Foreskin fibroblast (primary cell): ENCODE measurements at places on chromosomes 7 and 10.

- no peak for DNase-seq
These were observed 12.5 kb downstream of the NPVF start for GRCh38 chr7:25215694-25216335.

DNA sequence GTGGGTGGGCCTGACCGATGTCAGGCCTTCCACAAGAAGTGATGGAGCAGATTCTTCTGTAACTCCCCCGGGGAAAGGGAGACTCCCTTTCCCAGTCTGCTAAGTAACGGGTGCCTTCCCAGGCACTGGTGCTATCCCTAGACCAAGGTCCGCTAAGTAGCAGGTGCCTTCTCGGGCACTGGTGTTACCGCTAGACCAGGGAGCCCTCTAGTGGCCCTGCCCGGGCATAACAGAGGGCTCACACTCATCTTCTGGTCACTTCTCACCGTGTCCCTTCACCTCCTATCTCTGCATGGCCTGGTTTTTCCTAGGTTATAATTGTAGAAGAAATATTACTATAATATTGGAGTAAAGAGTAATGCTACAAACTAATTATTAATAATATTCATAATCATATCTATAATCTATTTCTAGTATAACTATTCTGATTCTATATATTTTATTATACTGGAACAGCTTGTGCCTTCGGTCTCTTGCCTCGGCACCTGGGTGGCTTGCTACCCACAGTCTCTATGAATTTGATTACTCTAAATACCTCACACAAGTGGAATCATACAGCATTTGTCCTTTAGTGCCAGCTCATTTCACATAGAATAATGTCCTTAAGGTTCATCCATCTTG, 1378.7 kb downstream of the XPNPEP1 start:
- peak; percentile 79 for DNase-seq

DNA sequence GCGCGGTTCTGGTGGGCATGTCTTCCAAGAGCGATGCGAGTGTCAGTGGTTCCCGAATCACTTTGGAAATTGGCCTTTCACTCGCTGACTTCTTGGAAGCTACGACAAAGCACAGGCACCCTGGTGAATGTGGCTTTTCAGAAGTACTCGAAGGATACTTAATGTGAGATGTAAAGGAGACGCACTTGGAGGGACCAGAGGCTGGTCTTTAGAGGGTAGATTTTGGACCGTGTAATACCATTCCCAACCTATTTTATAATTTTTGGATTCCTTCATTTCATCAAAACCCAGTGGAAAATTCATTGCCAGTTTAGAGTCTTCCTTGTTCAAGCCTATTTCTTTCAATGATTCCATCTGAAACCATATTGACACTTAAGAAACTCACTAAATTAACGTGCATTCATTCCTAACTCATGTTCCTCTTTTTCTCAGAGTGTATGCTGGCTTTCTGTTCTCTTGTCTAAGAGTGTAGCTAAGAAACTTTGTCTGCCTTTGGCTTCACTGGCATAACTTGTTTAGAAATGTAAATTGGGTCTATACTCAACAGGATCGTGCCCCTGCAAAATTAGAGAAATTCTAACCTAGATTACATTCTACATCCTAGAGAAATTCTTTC, 645 bp upstream of the COPG2 start:
- DNase-seq, result no peak

- DNase-seq, result no peak
These were observed 25.0 kb downstream of the ZPBP start for GRCh38 chr7:50068026-50068425.

GRCh38 chr10:113384181-113384580, 168.7 kb upstream of the HABP2 start:
- DNase-seq, result peak; percentile 14

DNA sequence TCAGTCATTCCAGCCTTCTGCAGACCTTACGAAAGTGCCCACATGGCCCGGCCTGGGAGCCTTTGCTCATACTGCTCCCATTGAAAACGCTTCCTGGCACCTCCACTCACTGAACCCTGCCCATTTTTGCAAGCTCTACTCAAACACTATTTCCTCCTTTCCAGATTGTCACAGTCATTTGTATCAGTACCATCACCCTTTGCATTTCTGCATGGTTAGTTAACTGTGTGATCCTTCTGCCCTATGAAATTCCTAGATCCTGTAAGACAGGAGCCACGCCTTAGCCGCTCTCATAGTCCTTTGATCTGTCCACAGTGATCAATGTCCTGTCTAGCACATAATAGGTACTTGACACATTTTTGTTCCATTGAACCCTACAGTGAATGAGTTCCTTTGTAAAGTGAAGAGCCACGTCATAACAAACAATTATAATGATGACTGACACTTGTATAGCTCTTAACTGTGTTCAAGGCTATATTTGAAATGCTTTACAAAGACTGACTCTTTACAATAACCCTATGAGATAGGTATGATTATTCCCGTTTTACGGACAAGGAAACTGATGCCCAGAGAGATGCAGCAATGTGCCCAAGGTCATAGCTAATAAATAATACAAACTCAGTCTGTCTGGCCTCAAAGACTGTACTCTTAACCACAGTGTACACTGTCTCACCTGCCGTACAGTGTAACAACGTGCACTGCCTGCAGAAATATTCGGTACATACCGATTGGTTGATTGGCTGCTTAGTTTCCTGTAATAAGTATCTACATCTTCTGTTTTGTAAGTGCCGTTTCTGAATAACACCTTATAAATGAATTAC, 16.6 kb upstream of the ITIH2 start:
- no peak for DNase-seq

DNA sequence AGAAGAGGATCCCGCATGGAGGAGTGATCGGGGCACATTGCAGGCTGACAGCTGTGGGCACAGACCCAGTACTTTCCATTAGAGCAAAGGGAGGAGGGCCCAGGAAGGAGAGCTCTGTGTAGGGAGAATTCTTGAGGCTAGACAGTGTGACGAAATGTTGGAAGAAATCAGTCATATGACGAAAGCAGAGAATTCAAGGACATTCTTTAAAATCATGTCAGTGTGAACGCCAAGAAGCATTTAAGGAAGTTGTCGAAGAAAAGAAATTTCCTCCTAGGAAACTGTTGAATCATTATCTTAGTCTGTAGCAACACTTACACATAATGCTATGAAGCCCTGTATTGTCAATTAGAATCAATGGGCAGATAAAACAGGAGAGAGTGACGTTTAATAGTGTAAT, 191.3 kb upstream of the ADARB2 start:
- DNase-seq, result no peak

DNA sequence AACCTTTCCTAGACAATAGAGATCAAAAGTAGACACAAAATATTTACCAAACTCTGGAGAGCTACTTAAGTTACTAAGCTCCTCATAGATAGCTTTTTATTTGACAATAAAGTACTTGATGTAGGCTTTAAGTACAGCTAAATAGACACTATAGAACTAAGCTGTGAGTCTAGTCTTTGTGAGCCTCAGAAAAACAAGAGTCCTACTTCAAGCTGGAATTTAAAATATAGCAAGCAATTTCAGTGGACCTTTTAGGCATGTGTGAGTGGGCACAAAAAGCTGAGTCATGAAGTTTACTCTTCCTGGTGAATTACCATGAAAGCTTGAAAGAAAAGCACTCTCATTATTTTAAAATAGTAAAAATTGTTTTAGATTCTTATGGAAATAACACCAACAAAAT, 76.1 kb downstream of the ADD3 start:
- peak; percentile 42 for DNase-seq

DNA sequence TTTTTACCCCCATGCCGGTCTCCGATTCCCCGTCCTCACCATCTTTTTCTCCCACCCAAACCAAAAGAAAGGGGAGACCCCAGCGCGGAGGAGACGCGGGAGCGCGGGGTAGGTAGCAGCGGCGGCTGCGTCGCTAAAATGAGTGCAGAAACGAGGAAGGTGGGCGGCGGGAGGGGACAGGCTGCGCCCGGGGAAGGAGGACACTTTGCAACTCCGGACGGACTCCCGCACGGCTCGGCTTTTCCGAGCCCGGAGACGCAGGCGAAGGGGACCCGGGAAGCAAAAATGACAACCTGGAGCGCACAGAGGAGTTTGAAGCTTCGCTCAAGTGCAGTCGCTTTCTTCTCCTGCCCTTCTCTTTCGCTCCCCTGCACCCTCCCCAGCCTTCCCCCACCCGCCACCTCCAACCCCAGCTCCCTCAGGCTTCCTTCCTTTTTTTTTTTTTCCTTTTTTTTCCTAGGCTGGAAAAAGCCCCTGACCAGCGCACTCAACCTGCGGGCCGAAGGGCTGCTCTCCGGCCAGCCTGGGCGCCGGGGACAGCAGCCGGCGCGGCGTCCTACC, 453 bp downstream of the SFMBT2 start:
- DNase-seq, result peak; percentile 45

DNA sequence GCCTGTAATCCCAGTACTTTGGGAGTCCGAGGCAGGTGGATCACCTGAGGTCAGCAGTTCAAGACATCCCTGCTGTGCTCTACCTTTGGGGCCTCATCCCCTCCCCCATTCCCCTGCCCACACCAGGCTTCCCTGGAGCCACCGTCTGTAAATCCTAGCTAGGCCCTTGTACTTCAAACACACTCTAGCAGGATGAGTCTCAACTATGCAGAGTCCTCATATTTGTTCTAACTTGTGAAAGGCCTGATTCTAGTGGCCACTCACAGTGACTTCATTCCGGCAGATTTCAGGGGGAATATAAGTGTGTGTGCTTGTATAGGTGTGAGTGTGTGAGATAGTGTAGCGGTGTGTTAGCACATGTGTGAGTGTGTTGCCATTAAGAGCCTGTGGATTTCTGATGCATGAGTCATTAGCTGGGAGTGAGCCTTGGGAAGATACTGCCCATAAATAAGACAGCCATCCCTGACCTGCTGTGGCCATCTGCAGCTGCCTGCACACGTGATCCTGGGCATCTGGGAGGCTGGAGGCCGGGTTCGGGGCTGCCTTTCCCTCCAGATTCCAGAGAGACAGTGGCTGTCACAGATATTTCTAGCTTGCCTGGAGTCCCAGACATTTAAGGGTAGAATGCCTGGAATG, 1.7 kb upstream of the NEURL1 start:
- DNase-seq, result peak; percentile 91

DNA sequence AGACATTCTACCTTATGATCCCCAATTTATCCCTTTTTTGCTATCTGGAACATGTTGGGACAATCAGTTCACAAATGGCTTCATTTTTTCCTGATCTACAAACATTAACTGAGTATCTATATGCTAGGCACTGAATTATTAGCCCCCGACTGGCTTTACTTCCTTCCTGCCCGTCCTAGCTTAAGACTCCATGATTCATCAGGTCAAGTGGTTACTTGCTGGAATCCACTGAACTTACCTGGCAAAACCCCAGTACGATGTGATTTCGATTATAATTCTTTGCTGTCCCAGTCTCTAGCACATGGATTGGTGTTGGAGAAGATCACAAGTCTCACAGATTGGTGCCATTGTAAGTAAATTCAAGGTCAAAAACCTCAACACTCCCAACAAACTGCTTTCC, 77.1 kb downstream of the ORC5 start:
- no peak for DNase-seq
